GM23338 (cell line): ENCODE measurements at places on chromosomes 2 and 18. TPM values are rescaled to one million over a fixed set of nuclear protein-coding genes. Genes with fewer than 3 reads are reported as not detected.

MTA3 gene
- polyA plus RNA-seq: 202 and 208 TPM in 2 replicates

FASTKD2 gene
- 15.0 and 20.5 TPM in 2 replicates for polyA plus RNA-seq

SATB2 gene
- polyA plus RNA-seq: 1.6 and 2.0 TPM in 2 replicates

AGFG1 gene
- polyA plus RNA-seq: 13.8 and 14.5 TPM in 2 replicates

SPHKAP gene
- polyA plus RNA-seq: 0.03 TPM in 1 of 2 replicates, not detected in the other

CACNB4 gene
- polyA plus RNA-seq: 2.7 and 4.0 TPM in 2 replicates

MOGAT1 gene
- 0.63 and 0.86 TPM in 2 replicates for polyA plus RNA-seq

POTEC gene
- not detected in 2 replicates for polyA plus RNA-seq

IL1RL1 gene
- polyA plus RNA-seq: not detected in 2 replicates

ATOH8 gene
- 0.11 and 0.45 TPM in 2 replicates for polyA plus RNA-seq

CD8B2 gene
- polyA plus RNA-seq: 0.06 TPM in 1 of 2 replicates, not detected in the other

CCDC74B gene
- polyA plus RNA-seq: 15.1 and 16.4 TPM in 2 replicates

CPLX4 gene
- not detected in 2 replicates for polyA plus RNA-seq

B3GNT2 gene
- 32.3 and 35.5 TPM in 2 replicates for polyA plus RNA-seq

SFTPB gene
- polyA plus RNA-seq: 0.06 TPM in 1 of 2 replicates, not detected in the other

ZSWIM2 gene
- polyA plus RNA-seq: not detected in 2 replicates

DSC2 gene
- polyA plus RNA-seq: 7.9 and 10.5 TPM in 2 replicates

ZNF521 gene
- 3.1 and 3.8 TPM in 2 replicates for polyA plus RNA-seq

ST6GAL2 gene
- 13.2 and 13.4 TPM in 2 replicates for polyA plus RNA-seq

PELI1 gene
- 25.9 and 32.4 TPM in 2 replicates for polyA plus RNA-seq

MRPL44 gene
- polyA plus RNA-seq: 38.4 and 40.4 TPM in 2 replicates

NTSR2 gene
- 0.17 TPM in 1 of 2 replicates, not detected in the other for polyA plus RNA-seq

KCNG3 gene
- polyA plus RNA-seq: 2.2 and 2.5 TPM in 2 replicates

FAM228A gene
- 0.11 and 0.49 TPM in 2 replicates for polyA plus RNA-seq

PLGLB1 gene
- 0.82 and 1.6 TPM in 2 replicates for polyA plus RNA-seq

ICA1L gene
- polyA plus RNA-seq: 1.6 and 2.2 TPM in 2 replicates

DNER gene
- 4.7 and 5.6 TPM in 2 replicates for polyA plus RNA-seq

RIF1 gene
- polyA plus RNA-seq: 50.6 and 68.5 TPM in 2 replicates

PAIP2B gene
- polyA plus RNA-seq: 6.1 and 7.6 TPM in 2 replicates

SLC16A14 gene
- polyA plus RNA-seq: 0.57 and 1.1 TPM in 2 replicates

OTX1 gene
- 1.1 and 2.2 TPM in 2 replicates for polyA plus RNA-seq

POTEE gene
- polyA plus RNA-seq: 0.50 and 0.79 TPM in 2 replicates

IL37 gene
- polyA plus RNA-seq: not detected in 2 replicates

ANKRD62 gene
- not detected in 2 replicates for polyA plus RNA-seq

FHOD3 gene
- polyA plus RNA-seq: 2.4 and 2.7 TPM in 2 replicates

QPCT gene
- polyA plus RNA-seq: 12.1 and 13.2 TPM in 2 replicates

MC5R gene
- 0.11 and 0.21 TPM in 2 replicates for polyA plus RNA-seq

KCNJ3 gene
- polyA plus RNA-seq: 0.05 and 0.19 TPM in 2 replicates

USP14 gene
- 70.3 and 83.5 TPM in 2 replicates for polyA plus RNA-seq
